Fibroblast of skin of right biceps (primary cell): ENCODE measurements at places on chromosomes 1 and 21.

DNA sequence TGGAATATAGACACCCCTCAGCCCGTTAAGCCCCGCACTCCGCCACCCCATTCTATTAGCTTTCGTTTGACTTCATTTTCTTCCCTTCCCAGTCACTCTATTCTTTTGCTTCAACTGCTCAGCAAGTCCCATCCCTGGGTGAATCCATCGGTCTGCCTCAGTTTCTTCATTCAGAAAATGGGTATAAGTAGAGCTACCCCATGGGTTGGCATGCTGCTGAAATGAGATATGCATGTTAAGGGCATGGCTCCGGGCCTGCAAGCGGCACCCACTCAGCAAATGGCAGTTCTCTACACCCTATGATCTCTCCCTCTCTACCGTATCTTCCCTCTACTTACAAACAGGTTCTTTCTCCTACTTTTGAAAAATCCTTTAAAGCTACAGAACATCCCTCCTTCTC is 87.8 kb upstream of the IRF2BP2 start:
- no peak for DNase-seq

DNA sequence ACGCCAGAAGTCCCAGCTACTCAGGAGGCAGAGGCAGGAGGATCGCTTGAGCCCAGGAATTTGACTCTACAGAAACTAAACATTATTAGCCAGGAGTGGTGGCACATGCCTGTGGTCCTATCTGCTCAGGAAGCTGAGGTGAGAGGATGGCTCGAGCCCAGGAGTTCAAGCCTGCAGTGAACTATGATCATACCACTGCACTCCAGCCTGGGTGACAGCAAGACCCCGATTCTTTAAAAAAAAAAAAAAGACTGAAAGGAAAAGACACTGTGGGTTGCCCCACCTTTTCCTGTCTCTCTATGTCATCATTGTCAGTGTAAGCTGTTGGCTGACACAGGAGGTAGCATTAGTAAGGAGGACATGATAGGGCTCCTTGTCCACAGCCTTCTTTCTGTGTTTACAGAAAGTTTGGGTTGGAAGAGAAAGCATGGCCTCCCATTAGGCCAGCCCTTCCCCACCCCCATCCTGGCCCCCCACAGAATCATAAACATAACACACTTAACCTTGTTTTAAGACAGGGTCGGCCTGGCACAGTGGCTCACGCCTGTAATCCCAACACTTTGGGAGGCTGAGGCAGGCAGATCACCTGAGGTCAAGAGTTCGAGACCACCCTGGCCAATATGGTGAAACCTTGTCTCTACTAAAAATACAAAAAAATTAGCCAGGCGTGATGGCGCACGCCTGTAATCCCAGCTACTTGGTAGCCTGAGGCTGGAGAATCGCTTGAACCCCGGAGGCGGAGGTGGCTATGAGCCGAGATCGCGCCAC is 20.6 kb upstream of the RCAN3 start:
- peak; percentile 20 for DNase-seq

GRCh38 chr1:203586496-203587081 is 40.0 kb upstream of the ATP2B4 start:
- DNase-seq: no peak

- DNase-seq: peak; percentile 78
These were observed 143.5 kb downstream of the C1orf94 start for GRCh38 chr1:34320053-34320669.

GRCh38 chr1:53792806-53793205 is 45.3 kb downstream of the NDC1 start:
- no peak for DNase-seq

DNA sequence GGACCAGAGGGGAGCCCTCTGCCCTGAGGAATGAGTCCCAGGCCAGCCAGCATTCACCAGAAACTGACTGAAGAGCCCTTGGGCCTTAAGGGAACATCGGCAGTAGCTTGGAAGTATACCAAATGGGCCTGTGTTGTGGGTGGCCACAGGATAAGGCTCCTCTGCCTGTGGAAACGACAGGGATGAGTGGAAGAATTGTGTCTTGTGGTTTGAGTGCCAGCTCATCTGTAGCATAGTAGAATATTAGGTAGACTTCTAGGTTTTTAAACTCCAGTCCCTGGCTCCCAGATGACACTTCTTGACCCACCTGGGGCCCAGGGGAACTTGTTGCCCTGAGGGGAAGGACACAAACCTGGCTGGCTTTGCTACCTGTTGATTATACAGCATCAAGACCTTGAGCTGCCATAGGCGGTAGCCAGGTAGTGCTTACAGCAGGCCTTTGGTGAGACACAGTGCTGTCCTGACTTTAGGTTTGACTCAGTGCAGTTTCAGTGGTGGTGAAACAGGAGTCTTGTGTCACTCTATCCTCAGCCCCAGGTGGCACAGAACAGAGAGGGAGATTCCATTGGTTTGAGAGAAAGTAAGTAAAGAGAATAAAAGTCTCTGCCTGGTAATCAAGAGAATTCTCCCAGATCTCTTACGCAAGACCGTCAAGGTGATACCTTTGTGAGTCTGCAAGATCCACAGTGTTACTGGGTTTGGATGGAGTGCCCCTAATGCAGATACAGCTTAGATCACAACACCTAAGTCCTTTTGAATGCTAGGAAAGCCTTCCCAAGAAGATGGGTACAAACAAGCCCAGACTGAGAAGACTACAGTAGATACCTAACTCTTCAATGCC is 50.2 kb downstream of the RABGAP1L start:
- DNase-seq: no peak
